Keratinocyte (primary cell): ENCODE measurements at places on chromosomes 1 and 21.

DNA sequence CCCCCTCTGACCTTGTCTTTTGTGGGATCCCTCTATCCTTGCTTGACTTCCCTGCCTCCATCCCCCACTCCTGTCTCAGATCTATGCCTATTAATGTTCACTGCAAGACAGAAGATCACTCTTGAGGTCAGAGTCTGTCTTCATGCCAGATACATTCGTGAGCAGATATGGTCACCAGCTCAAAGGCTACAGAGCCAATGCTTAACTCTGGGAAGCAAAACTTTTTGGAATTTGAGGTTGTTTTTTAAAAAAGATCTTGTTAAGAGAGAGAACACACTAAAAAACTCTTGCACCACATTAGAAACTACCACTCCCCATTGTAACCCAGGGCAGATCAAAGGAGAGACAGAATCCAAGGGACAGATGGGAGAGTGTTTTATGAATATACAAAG, 17.1 kb upstream of the A3GALT2 start:
- no peak for DNase-seq

GRCh38 chr1:201377611-201378092, at the start of gene TNNT2:
TNNT2 (minus strand) TSS chr1:201377680; CDS start chr1:201373254, 4,426 bp downstream.
- DNase-seq, result no peak

DNA sequence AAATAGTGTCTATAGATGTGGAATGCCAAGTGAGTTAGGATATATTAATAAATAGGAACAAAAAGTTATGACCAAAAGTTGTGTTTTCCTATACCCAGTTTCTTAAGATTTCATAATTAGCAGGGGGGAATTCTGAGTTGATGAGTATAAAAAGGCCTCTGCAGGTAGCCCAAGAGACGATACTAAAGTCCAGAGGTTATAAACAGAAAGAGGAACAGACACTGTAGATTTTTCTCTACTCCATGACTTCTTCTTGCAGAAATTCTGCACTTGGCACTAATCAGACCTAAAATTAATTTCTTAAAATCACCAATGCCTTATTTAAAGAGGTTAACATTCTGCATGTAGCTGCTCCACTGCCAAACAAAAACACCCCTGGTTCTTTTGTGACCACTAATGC, 62.6 kb downstream of the ROR1 start:
- no peak for DNase-seq

DNA sequence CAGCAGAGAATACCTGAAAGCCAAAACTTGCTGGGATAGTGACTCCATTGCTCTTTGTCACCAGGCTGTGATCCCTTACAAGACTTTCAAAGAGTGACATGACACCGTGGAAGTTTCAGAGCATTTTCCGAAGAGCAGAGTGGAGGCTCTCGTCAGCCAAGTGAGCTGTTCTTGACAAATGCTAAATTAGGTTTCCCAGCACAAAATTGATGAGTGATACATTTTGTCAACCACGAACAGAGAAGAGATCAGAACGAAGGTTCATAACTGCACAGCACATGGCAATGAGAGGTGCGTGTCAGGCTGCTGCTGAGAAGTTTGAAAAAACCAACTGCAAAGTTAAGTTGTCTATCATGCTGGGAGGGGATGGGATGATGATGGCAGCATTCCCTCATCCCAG, 184.4 kb upstream of the C1orf174 start:
- DNase-seq, result no peak

GRCh38 chr1:33516891-33517567, 44.6 kb downstream of the ZSCAN20 start:
- DNase-seq, result no peak

- no peak for DNase-seq
Measured at GRCh38 chr1:208942394-208943130, 641.0 kb upstream of the CAMK1G start.

- no peak for DNase-seq
Measured at GRCh38 chr1:113390871-113391648, 745 bp downstream of the MAGI3 start.

GRCh38 chr1:46333300-46334029, 7.1 kb upstream of the NSUN4 start:
- no peak for DNase-seq

GRCh38 chr1:56222914-56223540, 356.3 kb downstream of the PLPP3 start:
- no peak for DNase-seq

GRCh38 chr1:151039521-151039920, 3.1 kb downstream of the BNIPL start:
- no peak for DNase-seq

DNA sequence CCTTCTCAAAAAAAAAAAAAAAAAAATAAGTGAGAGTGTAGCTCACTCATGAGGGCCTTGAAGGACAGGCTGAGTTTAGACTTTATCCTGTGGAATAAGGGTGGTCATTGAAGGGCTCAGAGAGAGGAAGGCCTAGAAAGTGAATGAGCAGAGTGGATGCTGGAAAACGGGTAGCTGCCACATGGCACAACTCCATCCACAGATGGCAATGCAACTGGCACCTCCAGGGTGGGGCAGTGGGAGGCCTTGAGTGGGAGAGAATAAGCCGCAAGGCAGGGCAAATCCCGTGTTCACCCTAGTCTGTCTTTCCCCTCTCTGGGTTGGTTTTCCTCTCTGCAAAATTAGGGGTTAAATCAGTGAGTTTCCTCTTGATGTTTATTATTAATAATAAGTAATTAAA, 3.1 kb downstream of the TNNI1 start:
- no peak for DNase-seq

GRCh38 chr1:208083016-208083714, 161.0 kb downstream of the PLXNA2 start:
- DNase-seq, result no peak
